Activated CD8-positive, alpha-beta T cell treated with anti-CD3 and anti-CD28 coated beads, Interleukin-2, amount 10 ng/mL, durations not matched to agents 7 days and 5 days (primary cell): ENCODE measurements at places on chromosomes 12 and 14.

DNA sequence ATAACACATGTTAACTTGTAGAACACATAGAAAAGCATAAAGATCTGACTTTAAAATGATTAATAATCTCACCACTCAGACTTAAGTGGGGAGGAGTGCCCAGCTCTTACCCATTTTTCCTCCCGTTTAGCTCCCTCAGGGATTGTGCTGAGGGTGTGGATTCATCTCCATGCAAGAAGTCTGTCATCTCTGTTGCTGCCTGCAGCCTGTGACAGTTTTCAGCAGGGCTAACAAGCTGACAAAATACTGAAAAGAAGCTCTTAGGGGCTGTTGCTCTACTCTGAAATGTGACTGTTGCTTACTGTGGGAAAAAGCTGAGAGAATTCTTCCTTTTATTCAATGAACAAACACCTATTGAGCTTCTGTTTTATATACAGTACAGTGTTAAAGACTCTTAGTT lies 216.2 kb downstream of the CPNE8 start:
- no peak for DNase-seq

GRCh38 chr12:129665414-129665813 lies 238.4 kb downstream of the TMEM132D start:
- no peak for DNase-seq

GRCh38 chr14:99522457-99522891 lies 41.3 kb downstream of the CCNK start:
- no peak for DNase-seq

GRCh38 chr14:103198131-103199105 lies 75.2 kb downstream of the TNFAIP2 start:
- no peak for DNase-seq

DNA sequence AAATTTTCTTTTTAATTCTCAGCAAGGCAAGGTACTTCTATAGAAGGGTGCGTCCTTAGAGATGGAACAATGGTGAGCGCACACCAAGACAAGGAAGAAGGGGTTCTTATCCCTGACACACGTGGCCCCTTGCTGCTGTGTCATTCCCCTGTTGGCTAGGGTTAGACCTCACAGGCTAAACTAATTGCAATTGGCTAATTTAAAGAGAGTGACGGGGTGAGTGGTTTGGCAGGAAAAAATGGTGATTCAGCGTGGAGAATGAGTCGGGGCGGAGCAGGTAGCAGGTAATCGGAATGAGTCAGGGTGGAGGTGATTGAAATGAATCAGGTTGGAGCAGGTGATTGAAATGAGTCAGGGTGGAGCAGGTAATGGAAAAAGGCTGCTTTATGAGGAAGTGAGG lies 36.3 kb upstream of the HECTD1 start:
- no peak for DNase-seq

- DNase-seq, result no peak
These were observed 3.0 kb downstream of the FOXJ2 start for GRCh38 chr12:8035440-8036010.

- no peak for DNase-seq
These were observed 146.8 kb downstream of the TMTC2 start for GRCh38 chr12:82833481-82833880.

- no peak for DNase-seq
These were observed 5.7 kb downstream of the WDR20 start for GRCh38 chr14:102145395-102145794.

- peak; percentile 77 for DNase-seq
These were observed 36.1 kb downstream of the BAZ2A start for GRCh38 chr12:56593909-56594621.
